Suprapubic skin (tissue), 4 donors: ENCODE measurements at places on chromosomes 2 and 18. TPM values are rescaled to one million over a fixed set of nuclear protein-coding genes. Genes with fewer than 3 reads are reported as not detected.

The DSG3 gene
- 188 TPM for total RNA-seq

The GAREM1 gene
- total RNA-seq, result 56.2 TPM

The CHN1 gene
- 4.8 TPM for total RNA-seq

The IMMT gene
- total RNA-seq, result 39.5 TPM

The NT5DC4 gene
- total RNA-seq, result not detected
